ENCODE measurements at places on chromosomes 11 and 22. TPM values are rescaled to one million over a fixed set of nuclear protein-coding genes. Genes with fewer than 3 reads are reported as not detected.

Gene TSPAN32
- 5.9 TPM for total RNA-seq

DNA sequence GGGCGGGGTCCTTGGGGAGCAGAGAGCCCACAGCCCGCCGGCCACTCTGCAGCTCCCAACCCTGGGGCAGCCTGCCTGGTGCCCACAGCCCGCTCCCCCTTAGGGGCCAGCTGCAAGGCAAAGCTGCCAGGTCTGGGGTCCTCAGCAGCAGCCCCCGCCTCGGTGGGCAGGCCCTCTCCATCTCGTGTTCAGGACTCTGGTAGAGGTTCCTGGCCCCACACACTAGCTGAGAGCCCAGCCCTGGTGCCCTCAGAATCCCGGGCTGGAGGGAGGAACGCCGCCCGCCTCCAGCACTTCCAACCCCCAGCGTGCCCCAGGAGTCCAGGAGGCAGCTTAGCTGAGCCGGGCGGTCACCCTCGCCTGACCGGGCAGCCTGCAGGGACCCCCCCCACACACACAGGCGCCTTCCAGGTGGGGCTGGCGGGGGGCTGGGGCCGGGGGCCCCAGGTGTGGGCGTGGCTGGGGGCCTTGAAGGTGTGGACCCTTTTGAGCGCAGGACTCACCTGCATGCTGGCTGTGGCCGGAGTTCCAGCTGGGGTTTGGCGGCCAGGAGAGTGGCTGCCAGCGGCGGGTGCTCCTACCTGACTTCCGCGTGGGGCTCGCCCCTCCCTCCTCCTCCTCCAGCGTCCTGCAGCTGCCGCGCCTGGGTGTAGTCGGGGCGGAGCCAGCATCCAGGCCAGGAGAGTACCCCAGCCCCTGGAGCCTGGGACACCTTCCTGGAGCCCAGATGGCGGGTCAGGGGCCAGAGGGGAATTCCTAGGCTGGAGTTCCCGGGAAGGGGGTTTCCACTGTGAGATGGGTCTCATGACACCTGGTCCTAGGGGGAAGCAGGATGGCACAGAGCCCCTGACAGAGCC is at the start of gene ANO9:
ANO9 (minus strand) TSS at position 594 of the 857 bp plus-strand sequence; CDS start at position 509, 85 bp downstream.
- no peaks in the 10 kb centered on the region for H3K36me3 ChIP-seq
- peak within 1 kb of the TSS; percentile 50 for H3K27ac ChIP-seq
- no peaks in the 10 kb centered on the region for H3K27me3 ChIP-seq
- peak; percentile 77 for DNase-seq
- H3K4me1 ChIP-seq, result peaks cover 72% of the 10 kb centered on the region

DNA sequence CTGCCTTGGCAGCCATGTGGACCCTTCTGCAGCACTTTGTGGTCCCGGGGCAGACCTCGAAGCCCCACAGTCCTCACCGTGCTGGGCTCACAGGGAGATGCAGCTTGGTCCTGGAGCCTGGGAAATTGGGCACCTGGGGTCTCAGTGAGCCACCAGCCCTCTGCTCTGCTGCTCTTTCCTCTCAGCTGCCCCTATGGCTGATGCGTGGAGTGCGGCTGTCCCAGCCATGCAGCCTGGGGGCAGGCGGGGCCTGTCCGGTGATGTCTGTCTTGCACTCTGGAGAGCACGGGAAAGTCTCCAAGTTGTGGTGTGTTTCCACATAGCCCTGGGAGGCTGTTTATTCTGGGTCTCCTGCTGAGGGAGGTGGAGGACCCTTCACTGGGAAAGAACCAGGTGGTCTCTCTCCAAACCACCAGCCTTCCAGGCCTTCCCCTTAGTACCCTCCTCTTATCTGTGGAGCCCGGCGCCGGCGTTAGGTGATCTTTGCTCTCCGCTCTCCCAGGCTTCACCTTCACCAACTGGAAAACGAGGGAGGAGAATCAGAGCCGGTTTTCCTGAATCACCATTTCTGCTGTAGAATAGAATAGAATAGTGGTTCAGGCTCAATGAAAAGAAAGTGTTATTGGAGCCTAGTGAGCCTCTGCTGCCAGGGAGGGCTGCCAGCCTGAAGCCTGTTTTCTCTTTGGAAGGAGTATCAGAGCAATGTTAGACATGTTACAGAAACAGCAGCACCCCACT is 41.2 kb upstream of the GRAMD4 start:
- peak overlapping the region; percentile 70 for H3K27ac ChIP-seq
- DNase-seq, result peak; percentile 59
- peak overlapping the region; percentile 57 for H3K4me3 ChIP-seq
- peaks cover 6% of the 10 kb centered on the region for H3K36me3 ChIP-seq
- peaks cover 44% of the 10 kb centered on the region for H3K4me1 ChIP-seq
- no peaks in the 10 kb centered on the region for H3K27me3 ChIP-seq

GRCh38 chr11:119721129-119722120 is 7.6 kb downstream of the NECTIN1 start:
- peaks cover 78% of the 10 kb centered on the region for H3K27me3 ChIP-seq
- DNase-seq, result peak; percentile 43
- no peaks in the 10 kb centered on the region for H3K36me3 ChIP-seq
- H3K4me1 ChIP-seq, result no peaks in the 10 kb centered on the region
- H3K4me3 ChIP-seq, result no peak overlapping the region

Gene ANGPTL5
- total RNA-seq, result not detected

GRCh38 chr11:128720522-128720985 is 26.7 kb downstream of the FLI1 start:
- no peaks in the 10 kb centered on the region for H3K36me3 ChIP-seq
- no peaks in the 10 kb centered on the region for H3K4me1 ChIP-seq
- H3K27me3 ChIP-seq, result peaks cover 11% of the 10 kb centered on the region
- no peak overlapping the region for H3K27ac ChIP-seq
- DNase-seq, result no peak

DNA sequence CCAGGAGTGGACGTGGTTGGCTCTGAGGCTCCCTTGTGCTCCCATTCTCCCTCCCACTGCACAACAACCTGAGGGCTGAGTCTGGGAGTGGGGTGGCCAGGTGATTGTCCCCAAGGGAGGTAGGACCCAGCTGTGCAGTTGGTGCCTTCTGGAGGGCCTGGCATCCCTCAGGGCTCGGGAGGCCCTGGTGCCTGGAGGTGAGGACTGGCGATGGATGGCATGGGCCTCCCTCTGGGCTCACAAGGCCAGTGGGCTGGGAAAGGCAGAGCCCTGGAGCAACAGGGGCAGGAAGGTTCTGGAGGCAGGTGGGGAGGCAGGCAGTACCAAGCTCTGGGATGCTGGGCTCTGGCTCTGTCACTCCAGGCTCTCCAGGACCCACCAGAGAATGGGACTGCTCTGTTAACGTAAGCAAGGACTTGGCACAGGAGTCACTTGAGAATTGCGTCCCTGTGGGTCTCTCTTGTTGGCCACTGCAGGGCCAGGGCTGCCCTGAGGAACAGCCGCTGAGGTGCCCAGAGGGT is 114.2 kb downstream of the KCNQ1OT1 start:
- no peak overlapping the region for H3K4me3 ChIP-seq

DNA sequence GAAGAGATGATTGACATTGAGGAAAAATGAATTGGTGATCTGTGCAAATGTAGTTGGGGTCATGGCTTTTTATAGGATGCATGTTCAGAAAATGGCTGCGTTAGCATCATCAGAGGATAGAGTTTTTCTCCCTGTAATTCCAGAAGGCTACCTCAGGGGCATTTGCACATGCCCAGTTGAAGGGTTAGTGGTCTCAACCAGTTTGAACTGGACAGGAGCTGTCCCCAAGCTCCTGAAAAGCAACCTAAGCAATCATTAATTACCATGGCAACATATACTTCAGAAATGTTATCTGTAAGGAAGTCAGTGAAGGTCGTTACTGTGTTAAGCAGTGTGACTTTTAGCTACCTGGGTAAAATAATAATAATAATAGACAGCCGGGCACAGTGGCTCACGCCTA is 29.3 kb downstream of the TUG1 start:
- no peak overlapping the region for H3K27ac ChIP-seq
- H3K4me1 ChIP-seq, result peaks cover 3% of the 10 kb centered on the region
- DNase-seq, result no peak
- no peaks in the 10 kb centered on the region for H3K27me3 ChIP-seq
- H3K36me3 ChIP-seq, result no peaks in the 10 kb centered on the region

- no peak overlapping the region for H3K4me3 ChIP-seq
- no peak overlapping the region for H3K27ac ChIP-seq
- H3K4me1 ChIP-seq, result peaks cover 32% of the 10 kb centered on the region
- H3K36me3 ChIP-seq, result peaks cover 75% of the 10 kb centered on the region
- no peaks in the 10 kb centered on the region for H3K27me3 ChIP-seq
- DNase-seq, result no peak
Observed at GRCh38 chr11:65431451-65432099, 9.0 kb downstream of the NEAT1 start.

Gene SERPING1
- 1.00 TPM for total RNA-seq

GRCh38 chr11:88398791-88399570 is 61.4 kb upstream of the CTSC start:
- H3K4me1 ChIP-seq, result no peaks in the 10 kb centered on the region
- no peak overlapping the region for H3K4me3 ChIP-seq
- no peak for DNase-seq
- H3K36me3 ChIP-seq, result no peaks in the 10 kb centered on the region
- H3K27ac ChIP-seq, result no peak overlapping the region

DNA sequence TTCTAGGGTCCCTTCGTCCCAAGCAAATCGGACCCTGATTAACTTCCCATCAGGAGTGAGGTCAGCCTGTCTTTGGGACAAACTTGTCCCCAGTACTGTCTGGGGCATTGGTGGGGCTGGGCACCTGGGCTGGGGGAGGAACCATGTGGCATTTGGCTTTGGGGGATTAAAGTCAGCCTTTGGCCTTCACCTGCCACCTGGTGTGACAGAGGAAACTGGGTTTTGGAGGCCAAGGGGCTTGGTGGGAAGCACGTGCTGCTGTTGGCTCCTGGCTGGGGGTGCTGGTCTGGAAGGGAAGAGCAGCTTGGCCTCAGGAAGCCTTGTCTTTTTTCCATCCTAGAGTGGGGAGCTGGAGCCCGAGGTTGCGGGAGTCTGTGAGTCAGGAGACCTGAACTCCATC is 78.4 kb upstream of the NECTIN1 start:
- DNase-seq, result no peak
- no peak overlapping the region for H3K27ac ChIP-seq
- H3K27me3 ChIP-seq, result no peaks in the 10 kb centered on the region
- H3K4me1 ChIP-seq, result no peaks in the 10 kb centered on the region
- no peaks in the 10 kb centered on the region for H3K36me3 ChIP-seq

DNA sequence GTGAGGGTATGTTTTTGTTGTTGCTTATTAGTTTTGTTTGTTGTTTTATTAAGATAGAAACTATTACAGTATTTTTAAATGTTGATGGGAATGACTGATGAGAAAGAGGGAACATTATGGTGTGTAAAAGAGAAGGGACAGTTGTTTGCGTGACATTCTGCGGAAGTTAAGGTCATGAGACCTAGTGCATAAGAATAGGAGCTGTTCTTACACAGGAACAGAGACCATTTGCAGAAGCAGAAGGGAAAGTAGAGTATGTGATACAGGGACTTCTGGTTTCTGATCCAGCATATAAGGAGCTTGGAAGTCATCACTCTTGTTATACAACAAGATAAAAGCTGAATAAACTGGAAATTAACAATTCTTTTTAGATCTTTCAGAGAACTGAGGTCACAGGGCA is 299.2 kb upstream of the API5 start:
- no peaks in the 10 kb centered on the region for H3K27me3 ChIP-seq
- H3K4me3 ChIP-seq, result no peak overlapping the region
- no peak overlapping the region for H3K27ac ChIP-seq

DNA sequence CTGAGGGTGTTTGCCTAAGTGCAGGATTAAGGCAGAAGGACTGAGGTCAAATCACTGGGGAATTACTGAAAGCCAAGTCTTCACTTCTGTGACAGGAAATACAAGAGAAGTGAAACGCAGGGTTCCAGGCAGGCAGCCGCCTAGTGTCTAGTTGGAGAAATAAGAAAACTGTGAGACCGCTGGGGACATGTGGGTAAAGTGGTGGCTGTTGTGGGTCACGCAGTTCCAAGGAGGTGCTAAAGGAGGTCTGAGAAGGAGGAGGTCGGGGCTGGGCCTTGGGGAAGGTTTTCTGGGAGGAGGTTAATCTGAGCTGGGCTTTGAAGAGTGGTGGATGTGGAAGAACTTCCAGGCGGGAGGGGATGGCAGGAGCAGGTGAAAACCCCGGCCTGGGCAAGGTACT is 11.2 kb downstream of the MCM5 start:
- H3K27ac ChIP-seq, result no peak overlapping the region
- no peak for DNase-seq
- peaks cover 92% of the 10 kb centered on the region for H3K36me3 ChIP-seq
- H3K27me3 ChIP-seq, result no peaks in the 10 kb centered on the region

GRCh38 chr11:132032555-132032954 is 662.1 kb downstream of the NTM start:
- no peaks in the 10 kb centered on the region for H3K36me3 ChIP-seq
- DNase-seq, result no peak
- no peak overlapping the region for H3K4me3 ChIP-seq

DNA sequence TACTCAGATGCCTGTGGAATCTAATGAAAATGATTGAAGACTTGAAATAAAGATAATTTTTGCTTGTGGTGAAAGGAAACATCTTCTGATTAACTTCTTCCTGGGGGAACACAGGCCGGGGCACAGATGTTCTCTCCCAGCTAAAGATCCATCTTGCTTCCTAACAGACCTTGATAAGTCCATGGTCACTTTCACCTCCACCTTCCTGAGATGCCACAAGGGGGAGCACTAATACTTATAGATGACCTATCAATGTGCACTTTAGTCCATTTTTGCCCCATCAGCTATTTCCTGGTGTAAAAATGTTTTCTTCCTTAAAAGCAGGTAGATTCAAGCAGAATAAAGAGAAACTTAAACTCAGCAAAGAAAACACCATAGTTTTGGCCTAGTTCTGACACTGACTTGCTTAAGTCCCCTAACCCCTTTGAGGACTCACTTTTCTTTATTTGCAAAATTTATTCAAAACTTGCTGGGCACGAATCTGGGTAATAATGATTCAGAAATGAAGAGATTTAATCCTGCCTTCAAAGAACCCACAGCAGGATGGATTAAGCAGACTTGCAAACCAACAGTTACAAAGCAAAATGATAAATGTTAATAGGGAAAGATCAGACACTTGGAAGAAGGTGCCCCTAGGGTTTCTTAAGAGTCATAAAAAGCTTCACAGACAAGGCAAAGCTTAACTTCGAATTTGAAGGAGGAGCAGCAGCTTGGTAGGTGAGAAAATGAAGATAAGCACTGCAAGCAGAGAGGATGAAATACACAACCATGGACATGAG is 158.7 kb downstream of the RAB38 start:
- DNase-seq, result peak; percentile 16
- H3K4me1 ChIP-seq, result no peaks in the 10 kb centered on the region
- H3K4me3 ChIP-seq, result no peak overlapping the region
- H3K36me3 ChIP-seq, result no peaks in the 10 kb centered on the region
- no peak overlapping the region for H3K27ac ChIP-seq

GRCh38 chr11:22539821-22540256 is 85.8 kb downstream of the FANCF start:
- no peaks in the 10 kb centered on the region for H3K4me1 ChIP-seq
- no peak overlapping the region for H3K27ac ChIP-seq
- DNase-seq, result no peak

GRCh38 chr11:25597696-25598095 is 734.2 kb upstream of the ANO3 start:
- H3K27ac ChIP-seq, result no peak overlapping the region
- no peaks in the 10 kb centered on the region for H3K4me1 ChIP-seq
- no peak overlapping the region for H3K4me3 ChIP-seq

All from K562 (cell line).